ENCODE measurements at places on chromosomes 1 and 21.
A peak's percentile ranks its signal among the peaks of the same experiment; 100 is the strongest.

DNA sequence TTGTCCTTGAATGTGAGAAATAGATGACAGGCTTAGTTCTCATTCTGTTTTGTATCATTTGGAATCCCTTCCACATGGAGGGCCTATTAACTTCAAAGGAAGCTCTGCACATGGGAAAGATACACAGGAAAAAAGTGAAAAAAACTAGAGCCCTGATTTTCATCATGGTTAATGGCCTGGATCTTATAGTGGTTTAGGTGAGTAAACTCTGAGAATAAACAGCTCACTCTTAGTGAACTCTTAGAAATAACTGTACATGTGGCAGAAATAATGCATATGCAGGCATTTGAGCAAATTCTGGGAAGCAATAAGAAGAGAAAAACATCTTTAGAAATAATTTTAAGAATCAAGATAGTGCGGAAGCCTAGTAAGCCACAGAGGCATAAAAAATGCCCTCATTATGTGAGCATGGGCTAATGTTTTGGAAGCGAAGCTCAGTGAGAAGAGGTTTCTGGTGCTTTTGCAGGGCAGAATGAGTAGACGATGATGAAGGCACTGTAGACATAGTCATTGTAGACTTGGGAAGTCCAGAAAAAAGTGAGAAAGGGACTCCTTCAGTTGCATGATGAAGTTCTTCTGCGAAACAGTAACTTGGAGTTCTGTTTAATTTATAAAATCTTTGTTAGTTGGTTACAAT lies 279.9 kb downstream of the DNM3 start:
- DNase-seq, result no peak

GRCh38 chr1:235342039-235342438 lies 13.7 kb downstream of the GGPS1 start:
- DNase-seq, result peak; percentile 87

DNA sequence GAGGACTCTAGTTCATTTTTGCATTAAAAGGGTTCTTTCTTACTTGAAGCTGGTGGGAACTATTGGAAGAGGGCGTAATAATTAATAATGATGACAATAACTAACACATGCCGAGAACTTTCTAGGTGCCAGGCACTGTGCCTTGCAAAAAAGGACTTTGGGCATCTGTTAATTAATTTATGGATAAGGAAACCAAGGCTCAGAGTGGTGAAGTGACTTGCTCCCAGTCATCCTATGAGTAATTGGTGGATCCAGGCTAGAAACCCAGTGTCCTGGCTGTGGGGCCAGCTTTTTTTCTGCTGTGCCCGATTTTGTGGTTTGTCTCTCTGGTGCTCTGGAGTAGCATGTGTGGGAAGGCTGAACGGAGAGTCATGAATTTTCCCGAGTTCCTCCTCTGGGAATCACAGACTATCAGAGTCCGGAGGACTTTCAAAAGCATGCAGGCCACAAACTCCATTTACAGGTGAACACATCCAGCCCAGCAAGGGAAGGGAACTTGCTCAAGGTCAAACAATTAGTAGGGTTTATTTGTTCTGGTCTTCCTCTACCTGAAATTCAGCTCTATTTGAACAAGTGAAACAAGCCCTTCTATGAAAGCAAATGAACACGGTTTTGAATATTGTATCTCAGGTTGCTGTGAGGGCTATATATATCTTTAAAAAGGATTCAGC lies 23.4 kb downstream of the ROR1 start:
- no peak for DNase-seq

GRCh38 chr1:40630488-40631223 lies 34.8 kb downstream of the RIMS3 start:
- peak; percentile 60 for DNase-seq

DNA sequence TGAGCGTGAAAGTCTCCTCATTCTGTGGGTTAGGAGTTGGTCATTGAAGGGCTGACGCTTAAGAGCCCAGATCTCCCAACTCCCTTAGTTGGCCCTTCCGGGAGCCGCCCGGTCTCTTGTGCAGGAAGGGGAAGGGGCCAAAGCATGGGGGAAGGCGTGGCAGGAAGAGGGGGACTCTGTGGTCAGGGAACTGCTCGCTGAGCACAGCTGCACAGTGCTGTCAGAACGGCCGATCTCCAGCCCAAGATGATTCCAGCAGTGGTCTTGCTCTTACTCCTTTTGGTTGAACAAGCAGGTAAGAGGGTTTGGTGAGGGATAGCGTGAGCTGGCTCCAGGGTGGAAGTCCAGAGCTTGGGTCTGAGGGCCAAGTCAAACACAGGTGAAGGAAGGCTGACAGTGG lies at the start of gene FCER1G:
FCER1G (plus strand) TSS at position 220 of the 400 bp plus-strand sequence; CDS start at position 247, 27 bp downstream.
- DNase-seq, result no peak

GRCh38 chr1:113917400-113918082 lies 11.6 kb upstream of the HIPK1 start:
- DNase-seq, result no peak

DNA sequence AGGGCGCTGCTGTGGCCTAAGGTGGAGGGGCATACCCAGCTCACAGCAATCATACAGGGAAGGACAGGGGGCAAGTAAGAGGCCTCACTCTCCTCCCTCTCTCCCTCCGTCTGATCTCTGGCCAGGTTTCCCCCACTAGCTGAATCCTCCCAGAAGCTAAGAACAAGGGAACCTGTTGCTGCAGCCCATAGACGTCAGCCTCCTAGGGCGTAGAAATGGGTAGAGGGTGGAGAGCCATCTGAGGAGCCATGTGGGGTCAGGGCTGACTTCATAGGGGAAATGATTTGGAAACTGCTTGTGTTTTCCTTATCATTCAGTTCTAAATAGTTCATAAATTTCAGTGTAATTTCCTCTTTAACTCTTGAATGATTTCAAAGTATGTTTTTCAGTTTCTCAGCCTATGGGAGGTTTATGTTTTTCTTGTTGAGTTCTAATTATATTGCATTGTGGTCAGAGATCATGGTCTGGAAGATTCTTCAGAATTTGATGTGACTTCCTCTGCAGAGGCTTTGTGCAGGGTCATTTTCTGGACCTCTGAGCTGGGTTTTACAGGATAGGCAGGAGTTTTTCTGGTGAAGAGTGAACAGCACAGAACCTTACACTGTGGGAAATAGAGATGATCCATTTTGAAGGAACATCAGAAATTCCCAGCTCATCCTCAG lies 2.3 kb upstream of the MOB3C start:
- DNase-seq, result no peak

DNA sequence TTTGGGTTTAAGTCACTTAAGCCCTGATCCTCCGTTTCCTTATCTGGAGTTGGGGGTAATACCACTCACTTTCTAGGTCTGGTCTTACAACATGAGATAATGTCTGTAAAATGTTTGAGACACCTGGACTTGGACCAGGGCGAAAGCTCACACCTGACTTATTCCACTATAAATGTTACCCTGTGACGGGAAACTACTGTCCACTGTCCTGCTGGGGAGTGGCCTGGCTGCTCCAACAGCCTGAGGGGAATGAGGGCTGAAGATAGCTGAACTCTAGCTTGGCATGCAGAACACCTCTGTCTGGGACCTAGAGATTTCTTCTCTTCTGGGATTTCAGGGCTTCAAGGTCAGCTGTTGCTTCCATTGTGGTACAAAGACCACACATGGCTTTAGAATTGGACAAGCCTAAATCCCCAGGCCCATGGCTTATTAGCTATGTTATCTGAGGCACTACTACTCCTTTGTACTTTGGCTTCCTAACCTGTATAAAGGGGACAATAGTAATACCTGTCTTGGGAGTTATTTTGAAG lies 9.5 kb upstream of the A3GALT2 start:
- DNase-seq, result no peak

DNA sequence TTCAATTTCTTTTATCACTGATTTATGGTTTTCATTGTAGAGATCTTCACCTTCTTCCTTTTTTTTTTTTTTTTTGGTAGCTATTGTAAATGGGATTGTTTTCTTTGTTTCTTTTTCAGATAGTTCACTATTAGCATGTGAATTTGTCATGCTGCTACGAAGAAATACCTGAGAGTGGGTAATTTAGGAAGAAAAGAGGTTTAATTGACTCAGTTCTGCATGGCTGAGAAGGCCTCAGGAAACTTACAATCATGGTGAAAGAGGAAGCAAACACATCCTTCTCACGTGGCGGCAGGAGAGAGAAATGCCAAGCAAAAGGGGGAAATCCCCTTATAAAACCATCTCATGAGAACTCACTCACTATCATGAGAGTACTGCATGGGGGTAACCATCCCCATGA lies 66.4 kb downstream of the DAB1 start:
- no peak for DNase-seq

DNA sequence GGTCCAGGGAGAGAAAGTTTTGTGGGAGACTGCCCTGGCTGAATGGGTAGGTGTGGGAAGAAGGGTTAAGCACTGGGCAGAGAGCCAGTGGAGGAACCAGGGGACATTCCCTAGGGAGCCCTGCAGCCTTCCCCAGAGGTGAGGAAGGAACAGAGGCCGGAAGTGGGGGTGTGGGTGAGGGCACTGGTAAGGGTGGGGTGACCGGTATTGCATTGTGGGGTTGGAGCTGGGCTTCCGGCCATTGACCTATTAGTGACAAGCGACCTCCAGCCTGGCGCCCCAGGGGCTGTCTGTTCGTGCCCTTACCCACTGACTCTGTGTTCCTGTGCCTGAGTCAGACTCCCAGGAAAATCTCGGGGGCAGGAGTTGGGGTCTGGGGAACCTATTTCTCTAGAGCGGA lies 3.5 kb upstream of the TSPAN1 start:
- no peak for DNase-seq

DNA sequence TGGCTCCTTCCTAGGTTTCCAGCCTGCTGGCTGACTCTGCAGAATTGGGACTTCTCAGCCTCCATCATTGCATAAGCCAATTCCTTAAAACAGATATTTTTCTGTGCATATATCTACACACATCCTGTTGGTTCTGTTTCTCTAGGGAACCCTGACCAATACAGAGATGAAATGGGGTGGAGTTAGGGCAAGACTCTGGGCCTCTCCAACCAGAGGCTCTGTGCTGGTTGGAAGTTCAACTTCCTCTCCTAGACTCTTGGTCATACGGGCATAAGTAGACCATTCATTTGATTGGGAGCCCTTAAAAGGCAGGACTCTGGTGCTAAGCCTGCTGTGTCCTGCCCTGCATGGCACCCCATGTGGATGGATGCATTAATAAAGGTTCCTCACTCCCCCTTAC lies 55.0 kb downstream of the CNIH3 start:
- no peak for DNase-seq

DNA sequence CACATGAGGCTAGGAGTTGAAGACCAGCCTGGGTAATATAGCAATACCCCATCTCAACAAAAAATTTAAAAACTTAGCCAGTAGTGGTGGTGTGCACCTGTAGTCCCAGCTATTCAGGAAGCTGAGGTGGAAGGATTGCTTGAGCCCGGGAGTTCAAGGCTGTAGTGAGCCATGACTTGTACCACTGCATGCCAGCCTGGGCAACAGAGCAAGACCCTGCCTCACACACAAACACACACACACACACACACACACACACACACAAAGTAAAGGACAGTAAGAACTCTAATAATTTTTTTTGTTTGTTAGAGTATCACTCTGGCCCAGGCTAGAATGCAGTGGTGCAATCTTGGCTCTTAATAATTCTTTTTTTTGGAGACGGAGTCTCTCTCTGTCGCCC lies 138.0 kb upstream of the SOD1 start:
- no peak for DNase-seq

- DNase-seq, result no peak
Measured at GRCh38 chr1:89280766-89281165, 8.1 kb upstream of the GBP5 start.

- no peak for DNase-seq
Measured at GRCh38 chr1:146013559-146013922, 8.0 kb downstream of the HJV start.
